ENCODE measurements at places on chromosomes 11 and 22.

- DNase-seq = no peak
Observed at GRCh38 chr11:126363706-126364248, 8.3 kb downstream of the ST3GAL4 start.

DNA sequence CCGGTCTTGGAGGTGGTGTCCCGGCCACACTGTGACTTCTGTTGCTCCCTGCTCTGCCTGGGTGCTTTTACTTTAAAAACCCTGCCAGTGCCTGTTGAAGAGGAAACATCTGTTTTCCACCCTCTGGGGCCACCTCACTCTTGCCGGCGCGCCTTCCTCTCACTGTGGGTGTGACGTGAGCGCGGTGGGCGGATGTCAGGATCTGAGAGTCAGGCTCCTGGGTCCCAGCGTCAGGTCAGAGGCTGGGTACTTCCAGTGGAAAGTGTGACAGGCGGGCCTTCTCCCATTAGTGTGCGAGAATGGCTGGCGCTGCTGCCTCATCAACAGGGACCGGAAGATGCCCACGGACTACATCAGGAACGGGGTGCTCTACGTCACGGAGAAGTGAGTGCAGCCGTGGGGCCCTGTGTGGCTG lies 54.2 kb downstream of the GRAMD4 start:
- DNase-seq = peak; percentile 92

GRCh38 chr22:17910561-17911311 lies 113.6 kb downstream of the MICAL3 start:
- no peak for DNase-seq

- no peak for DNase-seq
Observed at GRCh38 chr11:111719379-111719778, 46.8 kb downstream of the PPP2R1B start.
